ENCODE measurements at places on chromosomes 5 and 9.

DNA sequence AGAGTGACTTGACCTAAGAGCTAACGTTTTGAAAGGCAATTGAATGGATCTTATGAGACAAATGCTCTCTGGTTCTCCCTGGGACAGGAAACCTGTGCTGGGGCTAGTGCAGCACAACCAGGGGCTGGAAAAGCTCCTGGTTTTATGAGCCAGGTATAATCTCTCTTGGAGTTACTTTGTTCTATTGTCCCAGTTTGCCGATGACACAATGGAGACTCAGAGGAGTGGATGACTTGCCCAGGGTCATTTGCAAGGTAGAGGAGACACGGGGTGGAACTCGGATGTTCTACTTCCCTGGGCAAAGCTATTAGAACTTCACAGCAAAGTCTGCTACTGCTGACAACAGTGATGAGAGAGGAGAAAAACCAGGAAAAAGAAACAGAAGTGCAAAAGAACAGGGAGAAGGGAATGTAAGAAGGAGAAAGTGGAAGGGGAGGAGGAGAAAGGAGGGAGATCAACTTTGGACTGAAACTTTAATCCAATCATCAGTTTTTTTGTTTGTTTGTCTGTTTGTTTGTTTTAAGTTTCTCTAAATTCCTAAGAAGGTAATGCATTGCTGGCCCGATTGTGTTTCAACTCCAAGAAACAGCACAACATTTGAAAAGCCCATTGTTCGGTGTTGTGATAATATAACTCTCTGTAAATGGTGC is 7.4 kb upstream of the GSN start:
- DNase-seq = no peak

DNA sequence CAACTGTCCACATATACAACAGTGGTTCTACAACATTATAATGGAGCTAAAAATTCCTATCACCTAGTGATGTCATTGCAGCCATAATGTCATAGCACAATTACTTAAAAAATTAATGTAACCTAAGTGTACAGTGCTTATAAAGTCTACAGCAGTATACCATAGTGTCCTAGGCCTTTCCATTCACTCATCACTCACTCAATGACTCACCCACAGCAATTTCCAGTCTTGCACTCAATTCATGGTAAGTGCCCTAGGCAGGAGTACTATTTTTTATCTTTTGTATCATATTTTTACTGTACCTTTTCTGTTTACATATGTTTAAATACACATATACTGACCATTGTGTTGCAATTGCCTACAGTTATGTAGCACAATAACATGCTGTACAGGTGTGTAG is 9.6 kb upstream of the PUM3 start:
- DNase-seq = no peak

DNA sequence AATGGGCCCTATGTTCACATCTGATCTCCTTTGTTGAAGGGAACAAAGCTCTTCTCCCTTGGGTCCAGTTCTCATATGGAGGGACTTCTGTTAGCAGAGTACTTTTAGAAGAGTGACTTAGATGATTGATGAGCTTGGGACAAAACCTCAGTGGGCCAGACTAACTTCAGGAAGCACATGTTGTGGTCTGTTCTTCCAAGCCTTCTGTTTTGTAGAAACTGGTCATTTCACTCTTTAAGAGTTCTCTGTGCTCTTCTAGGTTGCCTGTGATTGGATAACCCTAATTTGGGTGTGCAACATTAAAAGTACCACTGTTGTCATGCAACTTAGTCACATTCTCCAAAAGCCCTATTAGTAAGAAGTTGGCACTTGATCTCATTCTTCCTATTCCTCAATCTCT is 183.5 kb upstream of the ACO1 start:
- no peak for DNase-seq

DNA sequence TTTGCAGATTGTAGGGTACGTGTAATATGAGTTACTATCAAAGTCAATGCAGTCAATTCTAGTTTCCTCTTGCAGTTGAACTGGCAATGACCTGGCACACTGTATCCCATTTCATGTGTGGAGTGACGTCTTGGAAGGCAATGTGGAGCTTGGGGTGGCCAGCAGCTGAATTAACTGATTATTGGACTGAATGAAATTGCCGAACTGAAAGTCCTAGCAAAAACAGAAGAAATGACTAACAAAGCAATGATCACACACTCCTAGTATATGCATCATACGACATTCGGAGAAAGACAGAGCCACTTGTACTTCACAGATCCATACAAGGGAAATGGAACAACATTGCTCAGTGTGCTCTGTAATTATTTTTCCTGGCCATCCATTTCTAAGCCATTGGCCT is 259.1 kb upstream of the DAPK1 start:
- DNase-seq = no peak

- DNase-seq = no peak
Measured at GRCh38 chr5:123701511-123702200, 189.7 kb downstream of the CSNK1G3 start.

GRCh38 chr5:152329761-152330283 is 75.3 kb downstream of the NMUR2 start:
- no peak for DNase-seq

DNA sequence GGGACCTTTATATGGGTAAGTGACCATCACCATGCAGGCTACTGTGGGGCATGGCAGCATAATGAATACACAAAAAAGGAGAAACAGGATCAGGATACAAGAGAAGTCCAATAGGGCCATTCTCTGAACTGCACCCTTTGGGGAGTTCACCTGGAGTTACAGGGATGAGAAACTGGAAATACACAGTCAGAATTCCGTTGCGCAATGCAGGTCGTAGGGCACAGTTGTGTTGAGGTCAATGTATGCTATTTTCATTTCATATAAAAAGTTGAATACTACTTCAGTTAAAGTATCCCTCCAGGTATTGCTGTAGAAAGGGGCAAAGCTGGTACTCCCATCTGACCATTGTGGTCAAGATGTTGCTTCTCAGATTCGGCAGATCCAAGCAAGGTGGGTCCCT is 471.4 kb downstream of the DMRT2 start:
- no peak for DNase-seq

GRCh38 chr5:17215361-17215760 is 2.1 kb upstream of the BASP1 start:
- DNase-seq = no peak

DNA sequence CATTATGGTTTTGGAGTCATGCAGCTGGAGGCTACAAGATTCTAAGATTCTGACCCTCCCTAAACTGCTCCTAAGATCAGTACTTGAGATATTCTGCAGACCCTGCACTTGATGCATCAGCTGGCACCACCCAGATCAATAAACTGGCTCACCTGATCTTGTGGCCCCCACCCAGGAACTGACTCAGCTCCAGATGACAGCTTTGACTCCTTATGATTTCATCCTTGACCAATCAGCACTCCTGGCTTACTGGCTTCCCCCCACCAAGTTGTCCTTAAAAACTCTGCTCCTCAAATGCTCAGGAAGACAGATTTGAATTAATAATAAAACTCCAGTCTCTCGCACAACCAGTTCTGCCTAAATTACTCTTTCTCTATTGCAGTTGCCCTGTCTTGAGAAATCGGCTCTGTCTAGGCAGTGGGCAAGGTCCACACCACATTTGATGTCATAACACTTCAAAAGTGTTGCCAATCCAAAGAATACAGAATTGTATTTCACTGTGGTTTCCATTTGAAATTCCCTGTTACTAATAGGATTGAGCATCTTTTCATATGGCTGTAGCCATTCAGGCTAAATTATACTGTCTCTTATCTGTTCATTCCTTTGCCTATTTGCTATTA is 14.8 kb upstream of the SLC30A5 start:
- no peak for DNase-seq

DNA sequence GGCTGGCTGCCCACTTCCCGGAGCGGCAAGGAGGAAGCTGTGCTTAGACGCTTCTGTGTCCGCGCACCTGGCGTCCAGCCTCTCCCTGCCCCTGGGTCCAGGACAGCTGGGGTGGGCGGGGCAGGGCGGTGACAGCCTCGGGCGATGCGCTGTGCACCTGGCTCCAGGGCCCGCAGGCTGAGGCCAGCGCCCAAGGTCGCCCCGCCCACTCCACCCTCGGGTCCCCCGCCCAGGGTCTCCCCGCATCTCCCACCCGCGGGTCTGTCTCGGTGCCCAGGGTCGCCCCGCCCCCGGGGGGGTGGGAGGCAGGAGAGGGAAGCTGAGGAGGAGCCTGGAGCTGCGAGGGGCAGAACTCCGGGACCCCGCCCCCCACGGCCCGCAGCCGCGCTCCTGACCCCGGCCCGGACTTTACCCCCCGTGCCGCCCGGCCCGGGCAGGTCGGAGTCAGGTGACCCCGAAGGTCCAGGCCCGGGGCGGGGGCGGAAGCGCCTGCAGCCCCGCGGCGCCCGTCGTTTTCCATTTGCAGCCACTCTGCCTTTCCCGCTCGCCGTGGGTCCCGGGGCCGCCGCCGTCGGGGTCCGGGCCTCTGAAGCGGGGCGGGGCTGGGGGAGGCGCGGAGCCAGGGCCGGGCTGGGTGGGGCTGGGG is at the start of gene ENTPD8:
TSS of gene ENTPD8 (minus strand) at position 69 of the 646 bp plus-strand sequence. CDS start 3,072 bp downstream, outside the sequence.
- DNase-seq = peak; percentile 91

- no peak for DNase-seq
Measured at GRCh38 chr9:441126-441525, 226.5 kb downstream of the DOCK8 start.

GRCh38 chr5:149841851-149842793 is 102.5 kb downstream of the PDE6A start:
- DNase-seq = no peak

DNA sequence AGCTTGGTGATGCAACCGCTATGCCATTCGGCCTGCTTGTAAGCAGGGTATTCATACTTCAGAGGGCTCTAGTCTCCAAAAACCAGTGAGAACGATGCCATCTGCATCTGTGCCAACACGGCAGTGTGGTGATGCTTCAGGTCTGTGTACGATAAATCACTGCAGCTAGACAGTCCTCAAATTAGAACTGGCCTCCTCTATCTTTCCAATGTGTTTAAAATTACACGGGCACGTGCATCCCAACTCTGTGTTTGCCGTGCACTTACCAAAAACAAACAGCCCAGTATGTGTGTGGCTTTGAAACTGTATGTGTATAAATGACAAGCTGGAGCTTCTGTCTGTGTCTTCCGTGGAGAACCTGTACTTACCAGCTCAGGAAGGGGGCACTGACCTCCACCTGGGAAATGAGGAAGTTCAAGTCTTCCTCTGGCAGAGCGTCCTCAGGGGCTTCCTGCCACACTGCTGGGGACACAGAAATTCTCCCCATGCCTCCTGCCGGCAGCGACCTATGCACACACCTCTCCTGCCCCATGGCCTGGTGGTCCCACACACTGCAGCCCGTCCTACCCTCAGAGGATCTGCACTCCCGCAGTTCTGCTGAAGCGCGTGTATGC is 12.3 kb downstream of the MED10 start:
- DNase-seq = no peak

- DNase-seq = no peak
Measured at GRCh38 chr5:112528928-112529327, 109.9 kb upstream of the EPB41L4A start.

GRCh38 chr9:15142878-15143534 is 164.0 kb downstream of the TTC39B start:
- no peak for DNase-seq

DNA sequence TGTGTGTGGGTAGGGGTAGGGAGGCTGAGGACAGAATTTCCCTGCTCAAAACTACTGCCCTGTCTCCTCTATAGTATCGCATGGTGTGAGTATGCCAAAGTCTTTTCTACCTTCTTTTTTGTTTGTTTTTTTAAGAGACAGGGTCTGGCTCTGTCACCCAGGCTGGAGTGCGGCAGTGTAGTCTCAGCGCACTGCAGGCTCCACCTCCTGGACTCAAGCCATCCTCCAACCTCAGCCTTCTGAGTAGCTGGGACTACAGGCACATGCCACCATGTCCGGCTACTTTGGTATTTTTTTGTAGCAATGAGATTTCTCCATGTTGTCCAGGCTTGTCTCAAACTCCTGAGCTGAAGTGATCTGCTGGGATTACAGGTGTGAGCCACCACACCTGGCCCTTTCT is 2.5 kb downstream of the SRP19 start:
- no peak for DNase-seq

- DNase-seq = no peak
Measured at GRCh38 chr9:38048316-38048969, 20.6 kb downstream of the SHB start.

All from NCI-H510A (cell line).